NCI-H2081 (cell line): ENCODE measurements at places on chromosomes 7 and 10.

GRCh38 chr7:133070562-133070961 is 11.3 kb downstream of the CHCHD3 start:
- peak; percentile 46 for DNase-seq

GRCh38 chr10:90018819-90019218 is 317.4 kb downstream of the KIF20B start:
- DNase-seq: no peak

DNA sequence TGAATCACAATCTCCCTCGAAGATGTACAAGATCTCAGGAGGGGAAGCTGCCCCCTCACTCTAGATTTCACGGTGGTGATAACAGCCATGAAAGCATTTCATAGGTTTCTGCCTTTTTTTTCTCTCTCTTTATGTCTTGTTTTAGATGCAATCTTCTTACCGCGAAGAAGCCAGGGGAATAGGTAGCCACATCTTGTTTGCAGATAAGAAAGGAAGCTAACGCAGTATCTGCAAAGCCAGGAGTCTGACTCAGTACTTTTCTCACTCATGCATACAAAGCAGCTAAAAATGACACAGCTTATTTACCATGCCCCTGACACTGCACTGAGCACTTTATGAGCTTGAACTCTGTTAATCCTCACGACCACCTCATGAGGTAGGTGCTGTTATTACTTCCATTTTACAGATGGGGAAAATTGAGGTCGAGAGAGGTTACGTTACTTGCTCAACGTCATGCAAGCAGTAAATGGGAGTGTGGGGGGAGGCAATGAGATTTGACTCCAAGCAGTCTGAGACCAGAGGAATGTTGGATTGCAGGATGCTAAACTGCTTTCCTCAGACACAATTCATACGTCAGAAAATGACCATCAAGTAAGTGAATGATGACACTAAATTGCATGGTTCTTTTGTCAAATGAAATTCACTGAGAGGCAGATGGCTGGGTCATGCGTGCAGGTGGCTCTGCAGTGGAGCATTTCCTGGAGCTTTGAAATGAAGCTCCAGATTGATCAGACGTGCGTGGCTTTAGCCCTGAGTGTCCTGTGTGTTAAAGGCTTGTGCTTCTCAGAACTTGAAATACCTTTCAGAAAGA is 3.3 kb downstream of the MAP3K8 start:
- no peak for DNase-seq

DNA sequence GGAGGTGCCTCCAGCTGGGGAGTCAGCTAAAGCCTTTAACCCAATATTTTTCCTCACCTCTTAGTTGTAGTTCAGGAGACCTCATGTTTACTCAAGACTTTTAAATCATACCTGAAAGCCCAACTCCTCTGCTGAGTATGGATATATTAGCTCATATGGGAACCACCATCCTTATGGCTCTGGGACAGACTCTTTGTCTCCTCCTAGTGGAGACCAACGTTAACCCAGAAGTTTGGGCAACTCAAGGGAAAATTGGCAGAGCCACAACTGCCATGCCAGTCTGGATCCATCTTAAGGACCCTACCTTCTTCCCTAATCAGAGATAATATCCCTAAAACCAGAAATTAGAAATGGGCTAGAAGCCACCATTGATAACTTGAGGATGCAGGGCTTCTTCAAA is 80.8 kb downstream of the TMEM106B start:
- DNase-seq: no peak

- DNase-seq: no peak
Measured at GRCh38 chr10:37754538-37755323, 102.7 kb downstream of the ZNF248 start.

DNA sequence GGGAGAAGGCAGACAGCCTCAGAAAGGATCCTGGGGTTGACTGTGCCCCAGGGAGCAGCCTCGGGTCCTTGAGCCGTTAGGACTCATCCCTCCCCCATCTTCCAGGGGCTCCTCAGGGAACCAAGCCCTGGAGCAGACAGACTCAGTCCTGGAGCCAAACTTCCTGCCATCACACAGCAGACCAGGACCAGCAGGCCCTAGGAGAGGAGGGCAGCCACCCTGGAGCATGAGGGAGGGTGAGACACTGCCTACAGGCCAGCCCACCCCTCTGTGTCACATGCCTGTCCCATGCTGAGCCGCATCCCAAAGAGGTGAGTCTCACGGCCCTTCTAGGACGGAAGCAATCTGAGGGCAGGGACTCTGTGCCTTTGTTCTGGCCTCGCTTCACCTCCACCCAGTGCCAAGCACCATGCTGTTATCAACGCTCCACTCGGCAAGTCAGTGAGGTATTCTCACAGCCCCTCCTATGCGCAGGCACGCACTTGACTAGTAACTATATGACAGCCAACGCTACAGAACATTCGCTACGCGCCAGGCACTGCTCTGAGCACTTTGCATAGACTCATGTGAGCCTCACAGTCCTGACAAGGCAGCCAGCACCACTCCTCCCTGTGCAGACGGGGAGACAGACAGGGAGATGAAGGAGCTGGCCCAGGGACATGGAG is 19.1 kb downstream of the MAD1L1 start:
- no peak for DNase-seq

- no peak for DNase-seq
Measured at GRCh38 chr10:77539147-77539935, 98.3 kb downstream of the KCNMA1 start.

- no peak for DNase-seq
Measured at GRCh38 chr7:100127866-100128636, 1.3 kb downstream of the MBLAC1 start.

GRCh38 chr7:117895276-117895675 is 22.0 kb upstream of the CTTNBP2 start:
- DNase-seq: no peak

- DNase-seq: no peak
Measured at GRCh38 chr10:131824371-131825149, 76.2 kb upstream of the PPP2R2D start.

DNA sequence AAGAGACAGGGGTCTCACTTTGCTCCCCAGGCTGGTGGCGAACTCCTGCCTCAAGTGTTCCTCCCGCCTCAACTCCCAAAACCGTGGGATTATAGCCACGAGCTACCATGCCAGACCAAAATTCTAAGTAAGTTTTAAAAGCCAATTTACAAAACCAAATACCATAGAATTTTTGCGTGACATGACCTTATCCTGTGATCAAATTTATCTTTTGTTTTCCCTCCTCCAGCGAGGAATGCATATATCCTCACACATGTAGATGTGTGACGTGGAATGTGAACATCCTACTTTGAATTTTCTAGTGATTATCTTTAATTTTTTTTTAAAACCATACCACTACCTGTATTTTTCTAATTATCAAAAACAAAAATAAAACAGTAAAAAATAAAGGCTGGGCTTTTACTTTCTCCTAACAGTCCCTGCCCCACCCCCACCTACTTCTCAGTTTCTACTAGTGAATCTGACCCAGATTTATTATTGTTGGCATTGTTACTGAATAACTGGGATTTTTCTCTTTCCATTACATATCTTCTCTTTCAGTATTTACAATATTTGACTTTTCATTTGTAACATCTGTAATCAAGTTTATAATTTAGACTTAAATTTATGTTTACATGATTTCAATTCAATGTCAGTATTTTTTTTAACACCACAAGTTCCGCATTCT is 26.0 kb downstream of the CYTH3 start:
- DNase-seq: no peak

GRCh38 chr10:127937915-127938463 is 31.1 kb downstream of the PTPRE start:
- no peak for DNase-seq

DNA sequence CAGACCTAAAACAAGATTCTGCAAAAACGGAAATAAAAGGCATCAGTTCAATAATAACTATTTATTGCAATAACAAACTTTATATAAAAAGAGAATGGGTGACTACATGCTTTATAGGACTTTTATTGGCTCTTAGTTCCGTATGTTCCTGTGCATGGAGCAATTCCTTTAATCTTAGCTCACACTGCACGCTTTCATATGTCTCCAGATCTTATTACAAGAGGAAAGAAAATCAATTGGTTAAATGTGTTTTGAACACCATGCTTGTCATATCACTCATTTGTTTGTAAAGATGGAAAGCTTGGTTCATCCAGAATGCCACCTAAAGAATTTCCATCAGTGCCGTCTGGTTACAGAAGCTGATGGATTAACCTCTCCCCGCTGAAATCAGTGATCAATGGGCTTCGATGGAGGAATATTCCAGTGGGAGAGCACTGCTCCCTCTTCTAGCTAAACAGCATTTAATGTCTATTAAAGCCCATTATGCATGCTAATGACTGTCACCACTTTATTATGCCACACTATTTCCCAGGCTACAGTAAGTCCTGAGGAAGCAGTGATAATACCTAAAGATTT is 210.3 kb downstream of the GLI3 start:
- no peak for DNase-seq

- DNase-seq: no peak
Measured at GRCh38 chr7:105279688-105280007, 109.1 kb downstream of the SRPK2 start.

DNA sequence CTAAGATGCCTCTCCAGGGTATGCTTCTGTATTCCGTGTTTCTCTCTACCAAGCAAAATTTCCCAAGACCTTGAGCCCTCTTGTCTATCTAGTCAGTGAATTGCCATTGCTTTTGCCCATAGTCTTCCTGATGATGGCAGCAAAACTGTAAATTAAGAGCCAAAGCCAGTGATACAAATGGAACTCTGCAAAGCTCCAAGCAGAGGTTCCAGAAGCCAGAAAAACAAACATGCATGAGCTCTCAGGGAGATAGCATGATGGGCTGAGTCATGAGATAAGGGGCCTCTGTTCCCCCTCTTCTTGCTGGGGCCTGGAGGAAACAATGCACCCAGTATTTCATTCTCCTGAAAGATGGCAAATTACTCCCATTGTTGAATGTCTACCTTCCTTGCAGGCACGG is 24.7 kb downstream of the LSMEM1 start:
- no peak for DNase-seq

DNA sequence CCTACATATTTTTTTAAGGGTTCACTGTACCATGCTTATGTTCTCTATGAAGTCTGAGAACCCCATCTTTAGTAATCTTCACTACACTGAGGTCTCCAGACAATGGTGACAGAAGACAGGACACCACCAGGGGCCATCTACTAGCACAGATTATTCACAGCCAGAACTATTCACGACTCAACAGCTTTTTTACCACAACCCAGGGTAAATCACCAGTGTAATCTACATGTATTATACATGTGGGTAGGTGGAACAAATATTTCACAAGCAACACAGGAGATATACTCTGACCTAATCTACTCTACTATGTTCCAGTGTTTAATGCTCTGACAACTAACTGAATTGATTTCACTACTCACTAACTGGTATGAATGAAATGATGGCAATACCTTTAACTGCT is 136.1 kb downstream of the ELMO1 start:
- DNase-seq: no peak

DNA sequence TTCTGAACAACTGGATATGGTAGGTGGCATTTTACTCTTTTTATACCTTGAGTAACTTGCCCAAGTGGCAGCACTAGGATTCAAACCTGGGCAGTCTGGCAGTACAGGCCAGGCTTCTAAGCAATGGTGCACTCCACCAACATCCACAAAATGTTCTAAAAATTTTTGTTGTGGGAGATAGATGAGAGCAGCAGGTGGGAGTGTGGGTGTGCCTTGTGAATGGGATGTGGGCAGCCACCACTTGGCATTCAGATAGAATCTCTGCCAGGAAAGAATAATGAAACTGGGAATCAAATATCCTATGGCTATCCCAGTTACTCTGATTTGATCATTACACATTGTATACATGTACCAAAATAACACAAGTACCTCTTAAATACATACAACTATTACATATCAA is 810.7 kb downstream of the MAGI2 start:
- DNase-seq: no peak

DNA sequence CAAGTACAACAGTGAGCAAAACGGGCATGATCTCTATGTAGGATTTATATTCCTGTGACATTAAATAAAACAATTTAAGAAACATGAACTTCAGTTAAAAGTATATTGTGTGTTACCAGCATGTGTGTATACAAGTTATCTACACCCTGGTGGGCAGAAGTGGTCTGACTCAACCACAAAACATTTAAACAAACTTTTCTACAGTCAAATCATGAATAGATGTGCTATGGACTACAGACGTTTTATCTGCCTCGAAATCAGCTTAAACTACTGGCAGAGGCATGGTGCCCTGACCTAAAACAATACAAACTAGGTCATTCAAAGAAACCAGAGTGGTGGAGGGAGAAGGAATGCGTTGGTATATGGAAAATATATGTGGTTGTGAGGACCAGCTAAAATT is 3.6 kb downstream of the ARL3 start:
- no peak for DNase-seq

- no peak for DNase-seq
Measured at GRCh38 chr7:152556013-152556755, 119.8 kb downstream of the XRCC2 start.

- DNase-seq: no peak
Measured at GRCh38 chr10:48946891-48947500, 7.4 kb upstream of the LRRC18 start.

DNA sequence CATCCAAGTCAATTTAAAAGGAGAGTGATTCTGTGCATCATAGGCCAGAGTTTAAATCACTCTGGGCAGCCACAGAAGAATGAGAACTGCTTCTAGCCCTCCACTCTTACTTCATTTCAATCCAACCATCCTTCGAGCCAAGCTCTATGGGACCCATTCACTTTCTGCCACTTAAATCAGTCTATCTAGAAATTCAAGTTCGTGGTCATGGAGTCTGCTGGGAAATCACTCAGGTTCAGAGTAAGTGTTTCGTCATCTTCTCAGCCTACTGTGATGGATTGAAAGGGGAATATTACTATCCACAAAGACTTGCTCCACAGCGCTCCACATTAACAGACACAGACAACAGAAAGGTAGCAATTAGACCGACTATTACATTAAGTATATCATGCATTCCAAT is 4.6 kb downstream of the DCLRE1C start:
- DNase-seq: no peak

DNA sequence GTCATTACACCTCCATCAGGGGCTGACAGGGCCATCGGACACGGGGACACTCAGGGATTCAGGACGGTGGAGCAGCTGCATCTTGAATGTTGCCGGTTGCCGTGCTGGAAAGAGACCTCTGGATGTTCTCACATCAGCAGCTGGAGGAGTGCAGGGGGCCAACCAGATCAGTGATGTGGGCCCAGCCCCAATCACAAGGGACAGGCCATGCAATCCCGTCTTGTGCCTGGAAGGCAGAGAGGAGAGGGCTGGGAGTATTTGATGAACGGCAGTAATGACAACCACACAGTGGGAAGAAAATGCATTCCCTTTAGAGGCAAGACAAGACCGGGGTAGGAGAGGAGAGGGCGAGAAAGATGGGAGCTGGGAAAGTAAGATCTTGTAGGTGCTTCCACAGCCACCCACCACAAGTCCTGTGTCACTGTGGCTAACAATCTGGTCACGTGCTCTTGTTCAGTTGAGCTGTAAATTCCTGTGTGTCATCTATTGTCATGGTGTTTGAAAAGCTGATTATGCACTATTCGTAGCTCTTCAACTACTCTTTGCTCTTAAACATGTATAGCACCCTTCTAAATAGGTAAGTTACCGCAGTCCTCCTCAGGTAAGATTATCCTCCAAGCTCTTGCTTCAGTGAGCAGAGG is 85.9 kb upstream of the LEP start:
- DNase-seq: no peak

GRCh38 chr7:130912082-130912861 is 178.3 kb upstream of the KLF14 start:
- no peak for DNase-seq
